Panc1 (cell line): ENCODE measurements at places on chromosomes 5 and 9. TPM values are rescaled to one million over a fixed set of nuclear protein-coding genes. Genes with fewer than 3 reads are reported as not detected.

DNA sequence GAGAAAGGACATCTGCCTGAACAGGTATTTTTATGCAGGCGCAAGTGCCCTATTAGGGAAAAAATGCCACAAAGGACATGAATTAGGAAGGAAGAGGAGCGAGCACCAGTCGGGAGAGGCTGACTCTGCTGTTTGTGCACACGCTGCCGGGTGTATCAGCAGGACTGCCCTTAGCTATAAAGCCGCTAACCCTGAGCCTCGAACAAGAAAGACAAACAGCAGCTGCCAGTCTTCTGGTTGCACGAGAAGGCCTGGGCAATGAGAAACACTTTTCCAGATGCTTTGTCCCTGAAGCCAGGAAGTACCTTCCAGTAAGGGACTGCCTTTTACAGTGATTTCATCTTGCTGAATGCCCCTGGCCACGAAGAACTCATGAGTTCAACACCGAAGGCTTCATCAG, 12.6 kb downstream of the QSOX2 start:
- no peak for DNase-seq

GRCh38 chr9:127973169-127974000, 7.4 kb downstream of the EEIG1 start:
- no peak for DNase-seq

GRCh38 chr9:17578911-17579793, at the start of gene SH3GL2:
Gene SH3GL2, plus strand, starts transcription at chr9:17579066.
- DNase-seq: no peak

DNA sequence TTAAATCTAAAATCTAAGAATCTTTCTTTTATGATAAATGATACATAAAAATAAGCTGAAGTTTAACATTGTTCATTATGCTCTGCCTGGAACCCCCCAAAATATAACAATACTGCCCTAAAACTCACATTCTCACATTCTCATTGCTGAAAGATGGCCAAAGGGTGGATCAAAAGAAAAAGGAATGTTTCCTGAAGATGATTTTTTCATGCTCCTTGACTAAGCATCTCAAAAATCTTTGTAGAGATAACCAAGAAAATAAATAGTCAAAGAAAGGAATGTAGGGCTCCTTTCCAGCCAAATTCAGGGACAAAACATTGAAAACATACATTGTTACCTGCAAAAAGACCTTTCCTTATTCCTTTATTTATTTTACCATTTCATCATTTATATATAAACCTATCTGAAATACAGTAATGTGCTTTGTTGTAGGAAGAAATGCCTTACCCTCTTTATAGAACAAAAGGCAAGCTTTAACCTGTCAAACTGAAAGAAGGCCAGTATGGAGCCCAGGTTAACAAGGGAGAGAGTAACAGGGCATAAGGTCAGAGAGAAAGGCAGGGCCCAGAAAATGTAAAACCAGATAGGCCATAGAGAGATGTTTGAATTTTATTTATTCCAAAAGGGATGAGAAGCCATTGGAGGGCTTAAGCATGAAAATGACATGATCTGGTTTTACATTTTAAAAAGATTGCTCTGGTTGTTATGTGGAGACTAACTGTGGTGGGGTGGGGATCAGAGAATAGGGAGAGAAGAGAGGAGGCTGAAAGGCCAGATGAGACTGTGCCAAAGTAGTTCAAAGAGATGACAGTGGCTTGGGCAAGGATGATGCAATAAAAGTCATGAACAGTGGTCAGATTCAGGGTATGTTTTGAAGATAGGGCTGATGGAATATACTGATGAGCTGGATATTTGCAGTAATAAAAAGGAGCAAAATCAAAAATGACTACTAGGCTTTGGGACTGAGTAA, 37.3 kb upstream of the CDK5RAP2 start:
- no peak for DNase-seq

GRCh38 chr9:3746296-3747275, 220.8 kb upstream of the RFX3 start:
- no peak for DNase-seq

DNA sequence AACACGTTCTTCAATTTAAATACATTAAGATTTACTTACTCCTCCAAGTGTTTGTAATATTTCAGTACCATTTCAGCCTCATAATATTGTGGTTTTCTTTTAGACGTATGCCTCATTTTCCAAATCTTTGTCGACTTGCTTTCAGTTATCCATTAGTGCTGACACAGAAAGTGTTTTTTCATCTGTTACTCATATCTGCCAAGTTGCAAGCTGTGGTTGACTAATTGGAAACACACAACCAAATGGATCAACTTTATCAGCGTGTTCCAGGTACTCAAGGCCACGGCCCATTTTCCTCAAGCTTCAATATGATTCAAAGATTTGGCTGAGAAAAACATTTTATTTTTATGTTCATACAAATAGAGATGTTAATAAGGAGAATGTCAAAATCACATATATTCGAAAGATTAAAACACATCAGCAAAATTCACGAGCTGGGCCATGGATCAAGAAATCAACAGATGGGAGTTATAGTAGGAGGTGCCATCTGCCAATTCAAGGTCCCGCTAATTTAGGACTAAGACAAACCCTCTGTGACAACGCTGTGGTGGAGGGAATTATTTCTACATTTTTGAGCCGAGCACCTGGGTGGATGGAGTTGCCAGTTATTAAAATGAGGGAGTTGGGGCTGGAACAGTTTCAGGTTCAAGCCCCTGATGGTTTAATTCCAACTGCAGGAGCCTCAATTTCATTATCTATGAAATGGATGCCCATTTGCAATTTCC, 27.2 kb upstream of the CCNJL start:
- DNase-seq: no peak

DNA sequence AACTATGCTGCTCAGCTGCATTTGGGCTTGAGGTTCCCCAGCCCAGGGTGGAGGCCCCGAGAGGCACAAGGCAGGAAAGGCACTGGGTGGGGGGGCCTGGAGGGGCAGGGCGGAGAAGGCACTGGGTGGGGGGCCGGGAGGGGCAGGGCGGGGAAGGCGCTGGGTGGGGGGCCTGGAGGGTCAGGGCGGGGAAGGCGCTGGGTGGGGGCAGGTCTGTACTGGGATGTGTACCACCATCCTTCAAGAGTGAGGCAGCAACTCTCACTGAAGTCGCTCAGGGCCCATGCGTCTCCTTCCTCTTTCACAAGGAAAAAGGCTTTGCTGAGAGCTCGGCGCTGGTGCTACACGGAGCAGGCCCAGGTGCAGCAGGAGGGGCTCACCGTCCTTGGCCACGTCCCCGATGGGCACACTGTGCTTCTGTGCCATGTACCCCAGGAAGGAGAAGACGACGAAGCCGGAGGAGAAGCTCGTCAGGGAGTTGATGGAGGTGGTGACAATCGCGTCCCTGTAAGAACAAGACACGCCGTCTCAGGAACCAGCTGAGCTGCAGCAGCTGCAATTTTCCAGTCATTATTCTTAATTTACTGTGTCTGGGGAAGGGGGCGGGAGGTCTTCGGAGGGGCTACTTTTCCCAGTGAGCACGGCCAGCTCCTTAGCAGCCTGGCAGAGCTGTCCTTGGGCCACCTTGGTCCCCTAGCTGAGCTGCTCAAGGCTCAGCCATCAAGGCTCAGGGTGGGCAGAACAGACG, 30.8 kb downstream of the SLC6A3 start:
- no peak for DNase-seq

GRCh38 chr5:78798673-78799029, 150.1 kb upstream of the LHFPL2 start:
- DNase-seq: no peak

DNA sequence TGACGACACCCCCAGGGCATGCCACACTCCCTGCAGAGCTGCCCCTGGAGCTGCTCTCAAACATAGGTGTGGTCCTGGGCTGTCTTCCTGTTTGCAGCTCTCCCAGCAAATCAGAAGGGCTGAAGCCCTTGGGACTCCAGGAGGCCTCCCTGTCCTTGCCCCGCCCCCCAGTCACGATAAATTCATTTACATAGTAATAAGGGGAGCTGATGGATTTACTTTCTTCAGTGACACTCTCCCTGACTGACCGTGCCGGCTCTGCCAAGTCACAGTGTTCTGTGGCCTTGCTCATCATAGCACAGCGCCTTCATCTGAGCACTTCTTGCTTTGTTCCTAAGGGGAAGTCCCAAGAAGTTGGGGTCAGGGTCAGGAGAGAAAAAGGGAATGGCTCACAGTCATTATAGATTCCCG, 121.4 kb downstream of the ENC1 start:
- no peak for DNase-seq

- DNase-seq: no peak
These were observed 404.9 kb upstream of the FAM174A start for GRCh38 chr5:100130307-100130706.

DNA sequence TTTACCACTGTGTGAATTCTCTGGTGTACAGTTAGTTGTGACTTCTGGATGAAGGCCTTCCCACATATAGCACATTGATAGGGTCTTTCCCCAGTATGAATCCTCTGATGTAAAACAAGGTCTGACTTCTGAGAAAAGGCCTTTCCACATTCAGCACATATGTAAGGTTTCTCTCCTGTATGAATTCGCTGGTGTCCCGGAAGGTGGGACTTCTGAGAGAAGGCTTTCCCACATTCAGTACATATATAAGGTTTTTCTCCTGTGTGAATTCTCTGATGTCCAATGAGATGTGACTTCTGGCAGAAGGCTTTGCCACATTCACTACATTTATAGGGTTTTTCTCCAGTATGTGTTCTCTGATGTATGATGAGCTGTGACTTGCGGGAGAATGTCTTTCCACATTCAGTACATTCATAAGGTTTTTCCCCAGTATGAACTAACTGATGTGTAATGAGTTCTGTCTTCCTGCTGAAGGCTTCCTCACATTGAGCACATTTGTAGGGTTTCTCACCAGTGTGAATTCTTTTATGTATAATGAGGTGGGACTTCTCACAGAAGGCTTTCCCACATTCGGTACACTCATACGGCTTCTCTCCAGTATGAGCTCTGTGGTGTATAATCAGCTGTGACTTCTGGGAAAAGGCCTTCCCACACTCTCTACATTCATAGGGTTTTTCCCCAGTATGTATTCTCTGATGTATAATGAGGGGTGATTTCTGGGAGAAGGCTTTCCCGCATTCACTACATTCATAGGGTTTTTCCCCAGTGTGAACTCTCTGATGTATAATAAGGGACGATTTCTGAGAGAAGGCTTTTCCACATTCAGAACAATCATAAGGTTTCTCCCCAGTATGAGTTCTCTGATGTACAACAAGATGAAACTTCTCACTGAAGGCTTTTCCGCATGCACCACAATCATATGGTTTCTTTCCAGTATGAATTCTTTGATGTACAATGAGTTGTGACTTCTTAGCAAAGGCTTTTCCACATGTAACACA, 9.1 kb downstream of the ZNF300 start:
- no peak for DNase-seq

DNA sequence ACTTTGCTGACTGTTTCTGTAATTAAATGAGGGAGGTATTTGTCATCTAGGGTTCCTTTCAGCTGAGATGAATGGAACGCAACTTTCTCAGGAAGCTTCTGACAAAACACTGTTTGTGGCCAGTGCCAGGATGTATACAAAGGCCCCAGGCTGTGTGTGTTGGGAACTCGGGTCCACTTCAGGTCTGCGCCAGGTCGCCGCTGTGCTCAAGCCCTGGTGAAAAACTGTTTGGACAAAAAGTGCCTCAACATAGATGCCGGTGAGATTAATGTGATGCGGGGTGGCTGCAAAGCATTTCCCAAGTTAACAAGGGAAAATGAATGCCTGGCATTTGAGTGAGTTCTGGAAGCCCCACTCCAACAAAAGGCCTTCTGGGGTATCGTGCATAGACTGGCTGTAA, 156.4 kb downstream of the GABBR2 start:
- DNase-seq: no peak

- DNase-seq: peak; percentile 66
These were observed 136.0 kb upstream of the EFNA5 start for GRCh38 chr5:107806705-107807104.

DNA sequence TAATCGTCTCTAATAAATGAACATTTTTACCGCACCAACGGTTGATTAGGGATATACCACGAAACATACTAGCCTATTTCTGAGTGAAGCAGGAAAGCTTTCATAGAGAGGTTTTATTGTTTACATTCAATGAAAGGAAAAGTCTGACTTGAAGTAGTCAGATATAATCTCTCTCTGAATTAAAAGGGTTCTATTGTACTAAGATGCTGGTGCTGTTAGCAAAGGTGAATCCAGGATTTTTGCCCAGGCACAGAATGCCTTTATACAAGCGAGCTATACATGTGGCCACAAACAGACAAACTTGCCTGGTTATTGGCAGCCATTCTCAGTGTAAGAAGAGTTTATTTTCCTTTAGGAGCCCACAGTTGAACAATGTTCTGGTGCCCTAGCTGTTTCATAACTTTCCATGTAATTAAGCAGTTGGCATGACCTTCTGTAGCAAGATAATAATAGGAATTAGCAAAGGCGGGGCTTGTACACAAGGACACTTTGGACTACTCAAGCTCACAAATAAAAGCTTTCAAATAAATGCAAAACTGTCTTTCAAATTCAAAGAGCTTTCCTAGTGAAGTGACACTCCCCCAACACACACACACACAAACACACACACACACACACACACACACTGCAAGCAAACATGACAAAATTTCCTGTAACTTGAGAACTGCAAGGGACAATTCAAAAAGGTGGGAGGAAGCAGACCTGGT, 198.7 kb upstream of the MAP3K1 start:
- no peak for DNase-seq

- DNase-seq: no peak
These were observed 20.7 kb downstream of the PTPN3 start for GRCh38 chr9:109477258-109478050.

GRCh38 chr5:134568337-134568700, 42.8 kb downstream of the JADE2 start:
- no peak for DNase-seq

DNA sequence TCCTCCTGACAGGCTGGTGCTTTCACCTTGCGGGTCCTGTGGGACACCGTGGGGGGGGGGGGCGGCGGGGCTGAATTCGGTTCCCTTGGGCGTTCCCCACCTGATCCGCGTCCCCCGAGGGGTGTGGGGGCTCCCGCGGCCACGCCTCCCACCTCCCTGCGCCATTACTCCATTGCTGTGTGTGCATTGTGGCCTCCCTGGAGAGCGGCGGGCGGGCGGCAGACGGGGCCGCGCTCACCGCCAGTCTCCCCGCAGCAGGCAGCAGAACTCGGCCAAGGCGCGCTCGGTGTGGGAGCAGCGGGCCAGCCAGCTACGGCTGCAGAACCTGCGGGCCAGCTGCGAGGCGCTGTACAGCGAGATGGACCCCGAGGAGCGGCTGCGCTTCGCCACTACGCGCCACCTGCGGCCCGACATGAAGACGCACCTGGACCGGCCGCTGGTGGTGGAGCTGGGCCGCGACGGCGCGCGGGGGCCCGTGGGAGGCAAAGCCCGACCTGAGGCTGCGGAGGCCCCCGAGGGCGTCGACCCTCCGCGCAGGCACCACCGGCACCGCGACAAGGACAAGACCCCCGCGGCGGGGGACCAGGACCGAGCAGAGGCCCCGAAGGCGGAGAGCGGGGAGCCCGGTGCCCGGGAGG, 145.3 kb downstream of the CACNA1B start:
- no peak for DNase-seq

Gene RANBP6
- 3.9 TPM for total RNA-seq

Gene GZMA
- not detected for total RNA-seq

Gene IFNK
- total RNA-seq: not detected

Gene PRUNE2
- 0.18 TPM for total RNA-seq

Gene LRRC70
- 0.13 TPM for total RNA-seq

Gene BARHL1
- total RNA-seq: not detected

Gene AK8
- total RNA-seq: 0.39 TPM

Gene RAB3C
- total RNA-seq: not detected

Gene BTNL8
- total RNA-seq: not detected

Gene PAEP
- not detected for total RNA-seq

Gene TMEM174
- not detected for total RNA-seq

Gene LHX6
- 0.62 TPM for total RNA-seq

Gene PRDM9
- not detected for total RNA-seq
